Pons (tissue), 1 donor: ENCODE measurements at places on chromosomes 4 and X.

GRCh38 chrX:15653961-15654360 is 10.6 kb downstream of the CLTRN start:
- DNase-seq: peak; percentile 74

- peak; percentile 56 for DNase-seq
These were observed 70.9 kb upstream of the CBR4 start for GRCh38 chr4:169080981-169081380.

DNA sequence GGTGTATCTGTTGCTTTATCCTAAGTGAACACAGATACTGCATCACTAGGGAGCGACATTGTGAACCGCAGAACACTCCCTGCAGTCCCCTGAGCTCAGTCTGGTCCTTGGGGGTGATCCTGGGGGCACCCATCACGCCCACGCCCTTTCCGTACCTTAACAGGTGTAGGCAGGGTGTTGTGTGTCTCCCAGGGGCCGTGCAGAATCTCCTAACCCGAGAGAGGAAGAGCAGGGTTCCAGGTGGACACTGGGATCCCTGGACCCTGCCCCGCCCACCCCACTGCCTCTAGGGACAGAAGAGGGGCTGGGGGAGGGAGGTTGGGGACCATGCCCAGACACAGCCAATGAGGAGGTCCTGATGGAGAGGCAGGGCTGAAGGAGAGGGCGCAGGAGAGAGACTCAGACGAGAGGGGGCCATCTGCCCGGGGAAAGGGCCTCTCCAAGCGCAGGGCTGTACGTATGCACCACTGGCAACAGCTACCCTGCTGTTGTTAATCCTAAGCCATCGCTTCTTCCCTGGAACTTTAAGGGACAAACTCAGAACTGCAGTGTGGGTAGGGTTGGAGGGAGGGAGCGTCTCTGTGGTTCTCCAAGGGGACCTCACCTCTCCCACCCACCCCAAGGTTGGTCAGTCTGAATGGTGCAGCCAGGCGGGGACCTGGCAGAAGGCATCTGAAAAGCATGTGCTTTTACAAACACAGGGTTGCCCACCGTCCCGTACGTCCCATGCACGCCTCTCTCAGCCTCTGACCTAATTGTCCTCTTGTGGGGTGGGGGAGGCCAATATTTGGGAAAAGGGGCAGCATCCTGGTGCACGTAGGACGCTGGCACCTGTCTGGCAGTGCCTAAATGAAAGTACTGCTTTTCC is 2.5 kb downstream of the P2RY8 start:
- no peak for DNase-seq

GRCh38 chr4:125550769-125551168 is 236.0 kb downstream of the FAT4 start:
- no peak for DNase-seq

DNA sequence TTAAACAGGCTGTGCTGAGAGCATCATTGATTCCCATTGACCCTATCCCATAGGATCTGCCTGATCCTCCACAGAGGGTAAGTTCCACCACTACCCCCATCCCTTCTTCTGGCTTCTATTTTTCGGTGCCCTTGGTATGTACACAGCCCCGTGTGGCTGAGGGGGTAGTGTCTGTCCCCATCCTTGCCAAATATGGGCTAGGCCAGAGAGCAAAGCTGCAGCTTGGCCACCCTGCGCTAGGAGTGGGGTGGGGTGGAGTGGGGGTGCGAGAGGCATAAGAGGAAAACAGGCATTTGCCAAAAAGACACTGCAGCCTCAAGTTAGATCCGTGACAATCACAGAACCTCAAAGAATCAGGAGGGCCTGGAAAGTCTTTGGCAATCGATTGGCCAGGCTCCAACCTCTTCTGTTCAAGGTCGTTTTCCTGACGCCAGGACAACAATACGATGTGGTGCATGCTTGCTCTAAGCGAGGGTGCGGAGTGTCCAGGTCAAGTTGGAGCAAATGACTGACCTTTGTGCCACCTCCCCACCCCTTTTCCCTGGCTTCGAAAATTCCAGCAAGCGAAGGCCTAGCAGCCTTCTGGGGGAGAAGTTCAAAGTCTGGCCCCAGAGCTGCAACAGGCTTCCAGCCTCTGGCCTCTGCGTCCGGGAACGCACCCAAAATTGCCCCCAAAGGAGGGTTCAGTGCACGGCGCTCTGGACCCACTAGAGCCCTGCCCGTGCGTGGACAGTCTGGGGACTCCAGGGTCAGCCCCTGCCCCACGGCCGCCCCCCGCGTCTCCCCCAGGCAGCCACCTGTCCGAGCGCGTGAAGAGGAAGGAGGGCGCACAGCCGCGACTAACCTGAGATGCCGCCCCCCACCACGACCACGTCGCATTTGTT is 598 bp downstream of the MAOB start:
- no peak for DNase-seq

GRCh38 chr4:108209489-108209888 is 40.8 kb upstream of the LEF1 start:
- no peak for DNase-seq

- no peak for DNase-seq
These were observed 53.6 kb downstream of the NSG1 start for GRCh38 chr4:4440333-4441061.

DNA sequence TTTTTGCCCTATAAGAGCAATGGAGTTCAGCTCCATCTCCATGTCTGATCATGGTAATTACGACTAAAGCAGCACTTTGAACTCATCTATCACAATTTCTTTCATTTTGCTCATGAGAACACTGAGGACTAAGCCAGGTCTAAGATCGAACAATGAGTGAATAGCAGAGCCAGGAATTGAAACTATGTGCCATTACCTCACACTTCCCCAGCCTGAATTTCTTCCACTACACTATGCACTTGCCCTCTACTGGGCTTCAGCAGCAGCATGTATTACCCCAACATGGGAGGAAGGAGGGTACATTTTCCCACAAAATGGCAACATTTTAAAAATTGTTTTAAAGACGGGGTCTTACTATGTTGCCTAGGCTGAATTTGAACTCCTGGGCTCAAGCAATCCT is 274.7 kb upstream of the FGF13 start:
- no peak for DNase-seq

DNA sequence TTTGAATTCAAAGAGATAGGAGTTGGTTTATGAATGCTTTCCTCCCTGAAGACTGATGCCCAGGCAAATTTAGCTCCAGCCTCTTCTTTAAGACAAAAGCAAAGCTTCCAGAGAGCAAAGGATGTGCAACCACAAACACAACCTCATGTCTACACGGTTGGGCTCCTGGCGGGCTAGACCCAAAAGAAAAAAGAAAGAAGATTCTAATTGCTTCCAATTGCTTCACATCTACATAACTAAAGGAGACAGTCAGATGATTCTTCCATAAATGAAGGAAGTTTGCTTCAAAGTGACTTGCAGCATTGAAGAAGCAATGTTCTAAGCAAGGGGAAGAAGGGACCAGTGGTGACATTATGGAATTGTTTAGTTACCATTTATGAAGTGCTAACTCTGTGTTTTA is 1603.0 kb upstream of the TENM3 start:
- no peak for DNase-seq

DNA sequence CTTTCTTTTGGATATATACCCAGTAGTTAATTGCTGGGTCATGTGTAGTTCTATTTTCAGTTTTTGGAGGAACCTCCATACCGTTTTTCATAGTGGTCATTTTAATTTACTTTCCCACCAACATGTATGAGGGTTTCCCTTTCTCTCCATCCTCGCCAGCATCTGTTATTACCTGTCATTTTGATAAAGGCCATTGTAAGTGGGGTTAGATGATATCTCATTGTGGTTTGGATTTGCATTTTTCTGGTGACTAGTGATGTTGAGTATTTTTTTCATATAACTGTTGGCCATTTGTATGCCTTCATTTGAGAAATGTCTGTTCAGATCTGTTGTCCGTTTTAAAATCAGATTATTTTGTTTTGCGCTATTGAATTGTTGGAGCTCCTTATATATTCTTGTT is 28.8 kb upstream of the CXCL2 start:
- no peak for DNase-seq

GRCh38 chr4:94171616-94172015 is 36.0 kb upstream of the SMARCAD1 start:
- DNase-seq: no peak

- no peak for DNase-seq
These were observed 111.1 kb upstream of the TLL1 start for GRCh38 chr4:165761963-165762362.

- no peak for DNase-seq
These were observed 2.8 kb downstream of the HELT start for GRCh38 chr4:185020863-185021761.
